Endodermal cell (in vitro differentiated cells): ENCODE measurements at places on chromosomes 4 and X.
A peak's percentile ranks its signal among the peaks of the same experiment; 100 is the strongest.

GRCh38 chr4:91963486-91963885, 340.3 kb upstream of the GRID2 start:
- DNase-seq: no peak

GRCh38 chrX:69268611-69269010, 103.4 kb upstream of the PJA1 start:
- no peak for DNase-seq

DNA sequence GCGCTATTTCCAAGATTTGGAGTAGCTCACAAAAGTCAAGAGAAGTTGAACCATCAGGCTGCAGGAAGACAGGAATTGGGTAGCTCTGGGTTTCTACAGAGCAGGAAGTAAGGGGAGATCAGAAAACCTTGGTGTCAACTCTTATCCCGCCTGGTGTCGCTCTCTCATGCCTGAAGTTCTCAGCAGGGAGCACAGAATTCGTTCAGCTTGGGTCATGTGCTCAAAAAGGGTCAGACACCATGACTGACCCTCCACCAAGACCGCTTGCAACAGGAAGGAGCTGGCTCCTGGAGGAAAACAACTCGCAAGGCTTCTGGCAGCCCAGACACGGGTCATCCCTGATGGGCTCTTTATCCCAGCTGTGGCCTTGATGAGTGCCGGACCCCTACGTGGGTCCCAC, 93.7 kb upstream of the MSX1 start:
- peak; percentile 47 for DNase-seq

DNA sequence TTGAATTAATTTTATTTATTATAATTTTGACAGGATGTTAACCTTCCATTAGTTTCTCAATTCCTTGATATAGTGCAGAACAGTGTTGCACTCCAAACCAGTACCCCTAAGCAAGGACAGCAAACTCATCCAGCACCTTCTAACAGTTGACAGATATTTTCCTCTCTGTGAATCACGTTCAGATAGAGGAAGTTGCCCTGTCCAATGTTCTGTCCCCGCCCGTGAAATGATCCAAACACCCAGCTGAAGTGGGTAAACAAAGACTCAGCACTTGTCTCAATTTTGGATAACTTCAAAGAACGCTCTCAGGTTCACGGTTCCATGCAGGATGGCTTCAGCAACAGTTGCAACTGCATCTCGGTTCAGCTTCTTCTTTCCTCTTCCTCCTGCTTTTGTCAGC, 1240.0 kb upstream of the ADGRL3 start:
- DNase-seq: no peak

GRCh38 chr4:189767941-189768340, 172.7 kb upstream of the FRG1 start:
- no peak for DNase-seq

- DNase-seq: no peak
Measured at GRCh38 chrX:129556806-129557315, 16.8 kb downstream of the OCRL start.

DNA sequence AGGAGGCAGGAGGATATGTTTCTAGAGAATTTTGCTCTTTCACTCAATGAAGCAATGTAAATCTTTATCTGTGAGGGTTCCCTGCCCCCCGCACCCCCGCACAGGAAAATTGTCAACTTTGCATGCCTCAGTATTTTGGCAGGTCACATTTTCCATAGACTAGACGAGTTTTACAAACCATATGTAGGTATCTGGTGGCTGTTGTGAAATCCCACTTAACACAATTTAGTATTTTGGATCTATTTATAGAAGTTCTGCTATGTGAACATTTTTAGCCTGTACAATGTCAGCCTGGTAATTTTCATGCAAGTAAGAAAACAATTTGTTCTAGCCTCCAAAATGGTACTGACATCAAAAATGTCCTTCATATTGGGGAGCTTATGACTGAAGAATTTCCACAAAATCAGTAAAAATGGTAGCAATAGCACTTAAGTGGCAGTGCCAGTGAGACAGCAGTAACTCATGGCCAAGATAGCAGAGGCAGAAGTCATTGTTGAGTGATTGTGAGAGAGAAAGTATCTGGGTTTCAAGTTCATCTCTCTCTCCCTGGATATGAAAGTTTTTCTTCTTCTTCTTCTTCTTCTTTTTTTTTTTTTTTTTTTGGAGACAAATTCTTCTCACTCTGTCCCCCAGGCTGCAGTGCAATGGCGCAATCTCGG, 12.4 kb upstream of the FRYL start:
- no peak for DNase-seq

- DNase-seq: no peak
Measured at GRCh38 chrX:9461087-9461486, 3.8 kb upstream of the TBL1X start.

DNA sequence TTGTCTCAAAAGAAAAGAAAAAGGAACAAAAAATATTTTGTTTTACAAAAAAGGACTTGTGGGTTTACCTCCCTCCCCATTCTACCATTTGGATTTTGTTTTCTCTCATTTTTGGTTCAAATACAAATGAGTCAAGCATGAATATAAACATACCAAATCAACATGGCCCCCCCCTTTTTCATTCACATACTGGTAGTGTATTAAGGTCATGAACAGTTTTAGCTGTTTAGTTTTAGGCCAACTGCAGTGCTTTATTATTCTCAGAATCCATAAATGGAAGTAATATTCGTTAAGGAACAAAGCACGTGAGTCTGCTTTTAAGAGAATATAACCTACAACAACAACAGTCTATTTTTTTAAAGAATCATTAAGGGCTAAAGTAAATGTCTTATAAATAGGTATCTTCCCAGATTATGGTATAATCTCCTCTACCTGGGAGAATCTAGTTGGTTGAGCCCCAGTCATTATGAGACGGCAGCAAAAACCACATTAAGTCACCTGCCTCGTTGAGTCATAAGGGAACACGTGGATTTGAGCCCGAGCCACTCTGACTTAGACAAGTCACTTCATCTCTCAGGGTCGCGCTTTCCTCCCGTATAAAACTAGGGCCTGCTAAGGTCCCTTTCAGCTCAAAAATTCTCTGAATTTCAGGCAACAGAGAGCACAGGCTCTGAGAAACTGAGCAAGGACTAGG, 26.7 kb downstream of the BCLAF3 start:
- DNase-seq: no peak

DNA sequence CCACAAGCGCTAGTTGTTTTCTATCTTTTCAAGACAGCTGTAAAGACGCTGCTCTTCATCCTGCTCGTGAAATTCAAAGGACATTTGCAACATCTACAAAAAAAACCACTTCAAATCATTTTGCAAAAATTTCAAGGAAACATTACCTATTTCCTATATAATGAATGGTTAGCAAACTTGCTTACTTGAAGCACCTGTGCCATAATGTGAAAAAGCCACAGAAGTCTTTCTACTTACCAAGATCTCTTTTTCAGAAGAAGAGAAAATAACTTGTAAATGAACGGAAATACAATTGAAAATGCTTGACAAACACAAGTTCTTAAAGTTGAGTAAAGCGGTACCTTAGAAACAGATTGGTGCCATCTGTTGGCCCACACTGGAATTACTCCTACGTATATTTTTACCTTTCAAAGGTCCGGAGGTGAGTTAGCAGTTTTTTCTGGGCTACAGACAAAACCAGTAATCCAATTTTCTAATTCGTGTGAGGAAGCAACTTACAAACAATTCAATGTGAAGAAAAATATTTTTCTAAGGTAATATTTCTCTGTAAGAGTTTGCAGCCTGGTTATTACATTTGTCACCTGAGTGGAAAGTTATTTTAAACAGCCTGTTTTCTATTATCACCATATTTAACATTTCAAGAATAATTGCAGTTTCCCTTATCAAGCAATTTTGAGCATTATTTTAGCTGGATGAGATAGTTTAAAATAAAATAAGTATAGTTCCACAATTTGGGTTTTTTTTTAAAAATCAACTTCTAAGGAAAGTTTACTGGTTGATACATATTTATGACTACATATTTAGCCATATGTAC, at the start of gene TLR6:
TSS of gene TLR6 (minus strand) at position 294 of the 814 bp plus-strand sequence. CDS start 27,344 bp downstream, outside the sequence.
- DNase-seq: peak; percentile 82

- no peak for DNase-seq
Measured at GRCh38 chr4:90833706-90834105, 706.5 kb downstream of the CCSER1 start.

DNA sequence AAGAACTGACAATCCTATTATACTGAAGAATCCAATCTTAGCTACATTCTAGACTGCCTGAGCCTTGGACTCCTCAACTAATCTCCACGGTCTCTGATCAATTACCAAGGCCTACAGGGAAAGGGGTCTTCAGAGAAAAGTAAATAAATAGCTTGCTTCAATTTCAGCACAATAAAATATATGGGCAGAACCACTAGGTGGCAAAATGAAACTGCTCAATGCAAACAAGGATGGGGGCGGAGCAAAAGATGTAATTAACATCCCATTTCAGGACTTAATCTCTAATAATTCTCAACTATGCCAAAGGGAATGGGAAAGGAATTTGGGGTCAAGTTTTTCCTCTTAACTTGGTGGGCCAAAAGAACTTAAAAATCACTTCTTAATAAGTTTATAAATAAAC, 78.4 kb upstream of the MAP3K15 start:
- DNase-seq: no peak

DNA sequence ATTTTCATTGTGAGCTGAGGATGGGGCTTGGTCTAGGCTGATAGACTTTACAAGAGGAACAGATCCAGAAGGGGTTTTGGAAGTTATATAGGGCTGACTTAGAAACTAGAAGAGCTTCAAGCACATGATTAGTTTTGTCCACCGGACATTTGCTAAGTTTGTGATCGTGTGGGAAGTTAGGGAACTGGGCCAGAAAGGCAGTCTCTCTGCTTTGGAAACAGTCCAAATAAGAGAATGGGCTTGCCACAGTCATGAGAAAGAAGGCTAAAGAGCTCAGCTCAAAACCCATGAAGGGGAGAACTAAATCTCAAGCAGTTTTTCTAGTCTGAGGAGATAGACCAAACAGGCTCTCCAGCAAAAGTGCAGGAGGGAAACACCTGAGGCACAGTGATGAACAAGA, 67.8 kb downstream of the ZNF674 start:
- DNase-seq: no peak

DNA sequence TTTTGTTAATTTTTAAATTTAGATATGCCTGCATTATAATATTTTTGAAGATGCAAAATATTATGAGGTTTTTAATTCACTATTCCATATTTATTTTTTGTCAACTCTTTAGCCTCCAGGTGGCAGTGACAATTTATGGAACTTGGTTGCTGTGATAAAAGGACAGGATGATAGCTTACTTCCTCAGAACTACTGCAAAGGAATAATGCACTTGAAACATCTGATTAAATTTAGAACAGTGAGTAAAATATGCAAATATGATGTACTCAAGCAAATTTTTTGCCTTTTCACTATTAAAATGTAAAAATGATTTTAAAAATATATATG, 45.1 kb downstream of the SPATA4 start:
- DNase-seq: no peak

GRCh38 chr4:96326846-96327245, 487.0 kb downstream of the PDHA2 start:
- no peak for DNase-seq

GRCh38 chr4:88965053-88965452, 91.9 kb downstream of the FAM13A start:
- DNase-seq: no peak

GRCh38 chr4:168633064-168633463, 136.2 kb downstream of the PALLD start:
- DNase-seq: no peak

- DNase-seq: no peak
Measured at GRCh38 chr4:102503831-102504786, 3.0 kb downstream of the NFKB1 start.

GRCh38 chr4:184655889-184656869, 6.6 kb downstream of the PRIMPOL start:
- no peak for DNase-seq

GRCh38 chr4:151859641-151860040, 98.8 kb upstream of the GATB start:
- DNase-seq: no peak

DNA sequence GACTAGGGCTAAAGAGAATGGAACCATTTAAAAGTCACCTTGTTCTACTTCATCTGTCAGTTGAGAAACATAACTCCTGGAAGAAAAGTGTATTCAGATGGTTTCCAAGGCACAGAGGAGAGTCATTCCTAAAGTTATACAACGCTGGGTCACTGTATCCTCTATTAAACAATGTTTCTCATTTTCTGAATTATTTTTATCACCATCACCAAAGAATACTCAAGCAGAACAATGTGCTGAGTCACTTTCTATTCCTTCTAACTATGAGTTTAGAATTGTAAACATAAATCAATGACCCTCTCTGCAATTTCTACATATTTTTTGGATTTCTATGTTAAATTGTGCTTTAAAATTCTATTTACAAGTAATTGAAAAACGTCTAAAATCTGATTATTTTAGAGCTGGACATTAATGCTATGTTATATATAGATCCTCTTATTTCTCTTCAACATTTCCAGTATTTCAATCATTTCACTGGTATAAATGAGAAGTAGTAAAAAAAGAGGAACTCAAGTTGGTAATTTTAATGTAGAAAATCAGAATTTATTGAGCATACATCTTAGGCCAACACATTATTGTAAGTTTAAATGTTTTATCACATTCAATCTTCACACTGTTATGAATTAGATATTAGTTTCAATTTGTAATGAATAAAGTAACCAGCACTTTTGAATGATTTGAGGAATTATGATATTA, 7.5 kb downstream of the DTHD1 start:
- DNase-seq: no peak

- no peak for DNase-seq
Measured at GRCh38 chr4:170017252-170017651, 8.9 kb downstream of the MFAP3L start.

GRCh38 chr4:10117359-10118047, 904 bp upstream of the WDR1 start:
- DNase-seq: peak; percentile 53

DNA sequence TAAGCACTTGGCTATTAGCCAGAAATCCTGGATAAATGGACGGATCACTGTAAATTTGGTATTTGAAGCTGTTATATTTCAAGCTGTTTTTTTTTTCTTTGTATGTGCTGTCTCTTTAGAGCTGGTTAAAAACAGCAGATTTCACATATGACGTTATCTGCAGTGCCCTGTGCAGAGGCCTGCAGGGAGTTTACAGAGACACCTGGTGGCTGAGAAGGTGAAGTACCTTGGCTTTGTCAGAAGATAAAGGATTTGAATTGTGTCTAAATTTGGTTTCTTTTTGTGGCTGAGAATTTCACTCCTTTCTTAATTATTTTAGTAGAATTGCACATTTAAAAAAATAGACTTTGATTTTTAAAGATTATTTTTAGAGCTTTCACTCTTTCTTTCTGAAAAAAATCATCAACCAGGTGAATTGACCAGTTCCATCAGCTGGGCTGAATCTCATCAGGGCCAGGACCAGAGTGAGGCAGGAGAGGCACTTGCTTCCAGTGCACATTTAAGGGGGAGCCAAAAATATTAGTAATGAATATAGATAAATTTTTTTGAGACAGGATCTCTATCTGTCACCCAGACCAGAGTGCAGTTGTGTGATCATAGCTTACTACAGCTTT, 9.6 kb upstream of the CHRNA9 start:
- no peak for DNase-seq

GRCh38 chr4:7964459-7964858, 24.8 kb upstream of the AFAP1 start:
- no peak for DNase-seq

- DNase-seq: no peak
Measured at GRCh38 chrX:24767557-24767956, 73.8 kb downstream of the POLA1 start.

- DNase-seq: no peak
Measured at GRCh38 chr4:98786866-98787265, 128.5 kb upstream of the TSPAN5 start.
